ENCODE measurements at places on chromosomes 2 and 18.

- no peak for DNase-seq
These were observed 53.7 kb downstream of the BCL11A start for GRCh38 chr2:60499651-60500265.

DNA sequence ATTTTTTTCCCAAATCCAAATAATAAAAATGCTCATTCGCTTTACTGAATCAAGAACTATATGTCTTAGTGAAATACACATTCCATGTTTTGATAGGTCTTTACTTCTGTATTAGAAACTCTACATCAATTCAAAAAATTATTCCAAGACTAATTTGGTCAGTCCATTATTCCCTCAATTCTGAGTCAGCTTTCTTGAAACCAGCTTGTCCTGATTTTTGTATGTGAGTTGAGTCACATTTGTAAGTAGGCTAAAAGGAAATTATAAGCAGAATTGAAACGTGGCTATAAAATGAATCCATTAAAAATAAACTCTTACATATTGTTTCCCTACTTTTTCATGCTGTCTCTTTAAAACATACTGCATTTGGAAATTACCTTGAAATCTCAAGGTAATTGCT is 113.0 kb downstream of the DNER start:
- DNase-seq, result no peak

- DNase-seq, result no peak
These were observed 149.2 kb upstream of the NOSTRIN start for GRCh38 chr2:168652997-168653921.

DNA sequence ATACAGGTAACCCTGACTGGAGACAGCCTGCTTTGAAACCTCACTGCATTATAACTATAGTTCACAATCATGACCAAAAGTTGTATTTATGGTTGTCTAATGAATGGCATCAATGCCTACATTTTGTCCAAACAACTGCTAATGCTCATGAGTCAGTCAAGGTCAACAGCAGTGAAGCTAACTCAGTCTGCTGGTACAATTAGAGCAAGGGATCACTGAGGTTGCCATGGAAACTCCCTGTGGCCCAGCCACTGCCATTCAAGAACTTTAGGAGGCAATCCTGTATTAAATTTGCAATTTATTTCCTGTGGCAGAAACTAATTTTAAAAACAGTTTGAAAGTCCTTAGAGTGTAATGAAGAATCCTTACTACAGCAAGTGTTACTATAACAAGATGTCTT is 185.1 kb upstream of the SMAD7 start:
- DNase-seq, result no peak

DNA sequence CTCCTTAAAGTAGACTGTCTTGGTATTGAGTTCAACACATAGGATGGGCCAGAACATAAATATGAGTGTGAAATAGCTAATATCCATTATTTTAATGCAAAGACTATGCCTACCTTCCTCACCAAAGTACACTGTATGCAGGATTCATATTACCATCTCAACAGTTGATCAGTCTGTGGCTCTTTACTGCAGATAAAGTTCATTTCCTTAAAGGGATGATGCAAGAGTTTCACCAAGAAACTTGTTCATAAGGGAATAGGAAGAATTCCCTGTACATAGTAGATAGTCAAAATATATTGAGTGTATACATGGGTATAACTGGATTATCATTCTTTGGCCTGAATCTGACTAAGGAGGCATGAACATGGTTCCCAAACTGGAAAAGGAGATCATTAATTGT is 35.0 kb downstream of the MARS2 start:
- no peak for DNase-seq

GRCh38 chr2:223894968-223895367 is 50.2 kb downstream of the WDFY1 start:
- no peak for DNase-seq

- no peak for DNase-seq
These were observed 231.5 kb downstream of the NAPG start for GRCh38 chr18:10757349-10757748.

GRCh38 chr2:131517106-131517831 is 10.4 kb upstream of the CCDC74A start:
- DNase-seq, result no peak
